DMS 273 treated with DMSO at 0.1 percent for 48 hours (cell line): ENCODE measurements at places on chromosomes 4 and X.

DNA sequence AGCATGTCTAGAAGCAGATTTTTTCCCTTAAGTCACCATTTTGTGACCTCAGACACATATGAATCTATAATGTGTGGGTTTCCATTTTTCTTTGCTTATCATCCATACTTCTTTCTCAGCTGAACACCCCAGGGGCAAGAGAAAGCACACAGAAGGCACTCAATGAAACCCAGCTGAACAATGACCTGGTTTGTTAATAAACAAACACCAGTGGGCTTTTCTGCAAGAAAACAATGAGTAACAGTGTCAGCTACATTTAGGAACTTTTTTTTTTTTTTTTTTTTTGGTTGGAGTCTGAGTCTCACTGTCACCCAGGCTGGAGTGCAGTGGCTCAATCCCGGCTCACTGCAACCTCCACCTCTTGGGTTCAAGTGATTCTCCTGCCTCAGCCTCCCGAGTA is 40.7 kb upstream of the KLF3 start:
- DNase-seq = no peak

DNA sequence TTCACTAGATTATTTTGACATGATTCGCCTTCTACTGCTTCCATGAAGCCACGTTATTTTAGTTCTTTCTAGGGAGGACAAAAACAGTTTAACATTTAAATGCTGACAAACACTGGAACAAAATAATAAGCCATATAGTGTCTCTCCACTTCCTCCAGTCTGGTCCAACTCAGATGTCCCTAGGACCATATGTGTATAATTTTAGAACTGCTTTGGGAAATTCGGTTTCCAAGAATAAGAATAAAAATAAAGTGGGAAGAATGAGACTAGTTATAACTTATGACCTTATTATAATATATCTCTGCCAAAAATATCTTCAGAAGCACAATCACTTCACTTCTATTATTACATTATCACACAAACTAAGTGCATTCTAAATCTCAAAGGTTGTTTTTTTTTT is 164.4 kb upstream of the POF1B start:
- DNase-seq = no peak

GRCh38 chr4:42637867-42638266 is 19.0 kb downstream of the ATP8A1 start:
- DNase-seq = no peak

DNA sequence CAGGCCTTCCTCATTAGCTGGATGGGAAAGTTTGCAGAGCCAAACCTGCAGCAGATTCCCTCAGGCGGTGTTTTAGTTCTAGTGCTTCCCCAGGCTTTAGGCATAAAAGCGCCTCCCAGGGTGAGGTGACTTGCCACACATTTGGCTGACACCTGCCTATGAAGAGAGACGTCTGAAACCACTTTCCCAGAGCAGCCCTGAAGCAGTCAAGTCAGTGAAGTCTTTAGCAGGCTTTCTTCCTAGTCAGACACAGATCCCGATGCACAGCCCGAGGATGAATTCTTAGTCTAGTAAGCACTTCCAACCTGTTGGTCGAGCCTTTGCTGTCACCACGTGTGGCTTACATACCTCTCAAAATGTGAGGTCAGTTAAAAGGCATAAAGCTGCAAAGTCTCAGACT is 484.1 kb downstream of the SMARCA1 start:
- no peak for DNase-seq

- DNase-seq = no peak
Observed at GRCh38 chrX:43522582-43522981, 133.5 kb upstream of the MAOA start.

GRCh38 chr4:85127653-85128052 is 161.2 kb upstream of the WDFY3 start:
- DNase-seq = peak; percentile 48

DNA sequence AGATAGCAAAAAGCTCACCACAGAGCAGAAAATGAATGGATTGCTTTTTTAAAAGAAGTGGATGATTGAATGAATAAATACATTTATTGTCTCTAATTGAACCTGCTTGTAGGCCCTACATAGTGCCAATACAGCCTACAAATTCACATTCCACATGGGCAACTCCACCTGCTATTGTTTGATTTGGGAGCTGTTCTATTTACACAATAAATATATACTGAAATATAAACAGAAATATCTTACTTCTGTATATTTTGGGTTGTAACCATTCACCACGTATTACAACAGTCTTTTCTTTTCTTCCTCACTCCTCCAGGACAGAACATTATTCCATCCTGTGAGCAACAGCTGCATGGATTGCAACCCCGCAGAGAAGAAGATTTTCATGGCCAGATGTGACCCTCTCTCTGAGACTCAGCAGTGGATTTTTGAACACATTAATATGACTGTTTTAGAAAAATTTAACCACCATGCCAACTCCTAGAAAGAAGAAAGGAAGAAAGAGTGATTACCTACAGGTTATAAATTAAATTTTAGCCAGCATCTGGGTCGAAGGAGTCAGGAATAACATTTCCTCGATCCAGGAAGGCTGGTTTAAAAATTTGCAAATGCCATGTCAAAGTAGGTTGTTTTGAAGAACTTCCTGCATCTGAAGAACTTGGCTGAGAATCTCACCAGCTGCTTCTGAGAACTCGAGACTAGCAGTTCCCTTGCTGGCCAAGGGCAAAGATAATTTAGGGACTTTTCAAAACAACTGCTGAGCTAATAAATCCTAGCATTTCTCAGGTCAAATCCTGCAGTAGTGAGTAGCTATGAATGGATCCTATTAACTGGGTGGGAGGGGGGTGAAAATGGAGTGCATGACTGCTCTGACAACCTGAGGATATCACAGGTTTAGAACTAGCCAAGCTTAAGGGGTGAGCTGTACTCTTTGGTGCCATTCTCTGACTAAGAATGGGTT is 128.7 kb upstream of the GALNT7 start:
- DNase-seq = peak; percentile 35

DNA sequence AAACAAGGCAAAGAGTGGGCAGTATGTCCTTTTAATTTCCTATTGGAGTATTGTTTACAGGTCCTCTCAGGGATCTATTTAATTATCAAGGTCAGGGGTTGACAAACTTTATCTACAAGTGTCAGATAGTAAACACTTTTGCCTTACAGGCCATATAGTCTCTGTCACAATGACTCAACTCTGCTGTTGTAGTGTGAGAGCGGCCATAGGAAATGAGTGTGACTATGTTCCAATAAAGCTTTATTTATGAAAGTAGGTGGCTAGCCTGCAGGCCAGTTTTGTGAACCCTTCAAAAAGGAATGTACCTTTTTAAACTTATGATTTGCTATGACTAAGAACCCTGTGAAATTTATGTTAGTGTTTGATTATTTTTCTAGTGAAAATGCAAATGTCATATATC is 156.1 kb downstream of the GPAT3 start:
- DNase-seq = no peak

DNA sequence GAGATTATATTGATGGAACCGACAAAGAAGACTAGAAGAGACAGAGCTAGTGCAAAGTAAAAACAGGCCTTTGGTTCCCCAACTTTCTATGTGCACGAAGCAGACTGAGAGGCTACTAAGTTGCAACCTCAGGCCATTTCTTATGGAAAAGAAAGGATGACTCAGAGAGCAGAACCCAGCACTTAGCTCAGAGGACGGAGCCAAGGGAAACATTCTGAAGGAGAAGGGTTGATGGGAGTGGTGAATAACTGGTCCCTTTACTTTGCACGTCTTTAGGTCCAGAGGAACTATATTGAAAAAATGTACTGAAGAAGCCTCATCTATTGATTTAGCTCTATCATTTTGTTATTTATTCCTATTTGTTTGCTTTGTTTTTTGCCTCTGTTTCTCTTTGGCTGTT is 182.1 kb downstream of the CPE start:
- no peak for DNase-seq

- no peak for DNase-seq
Observed at GRCh38 chrX:118181030-118181429, 64.4 kb upstream of the KLHL13 start.

DNA sequence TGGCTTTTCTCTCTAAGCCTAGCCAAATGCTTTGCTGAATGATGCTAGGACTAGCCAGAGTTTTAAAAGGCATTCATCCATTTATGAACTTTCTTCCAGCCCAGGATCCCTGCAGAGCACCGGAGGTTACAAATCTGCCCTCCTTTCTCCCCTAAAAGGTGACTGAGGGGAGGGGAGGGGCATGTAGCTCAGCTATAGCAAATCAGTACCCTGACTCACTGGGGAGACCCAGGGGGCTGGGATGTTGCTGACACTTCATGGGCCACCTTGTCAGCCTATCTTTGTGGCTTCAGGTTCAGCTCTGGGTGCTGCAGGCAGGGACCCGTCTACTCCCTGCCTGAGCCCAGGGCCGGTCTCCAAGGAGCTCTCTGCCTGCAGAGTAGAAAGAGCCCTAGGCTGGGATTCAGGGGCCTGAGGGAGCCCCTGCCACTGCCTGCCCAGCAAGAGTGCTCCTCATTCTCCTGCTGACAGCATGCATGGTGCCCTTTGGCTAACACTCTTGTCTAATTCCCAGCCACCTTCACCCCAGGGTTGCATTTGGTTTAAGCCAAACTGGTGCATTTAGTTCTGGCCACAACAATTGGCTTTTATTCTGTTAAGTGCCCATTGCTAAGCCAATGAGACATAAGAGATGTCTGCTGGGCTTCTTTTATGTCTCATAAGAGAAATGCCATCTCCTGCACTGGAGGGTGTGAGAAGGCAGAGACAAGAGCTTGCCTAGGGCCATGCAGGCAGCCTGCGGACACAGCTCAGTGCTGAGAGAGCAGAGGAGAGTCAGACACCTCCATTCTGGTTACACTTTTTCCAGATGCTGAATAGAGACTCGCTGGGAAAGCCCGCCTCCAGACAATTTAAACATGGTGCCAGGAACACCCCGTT is 11.9 kb upstream of the UBA6 start:
- DNase-seq = no peak

DNA sequence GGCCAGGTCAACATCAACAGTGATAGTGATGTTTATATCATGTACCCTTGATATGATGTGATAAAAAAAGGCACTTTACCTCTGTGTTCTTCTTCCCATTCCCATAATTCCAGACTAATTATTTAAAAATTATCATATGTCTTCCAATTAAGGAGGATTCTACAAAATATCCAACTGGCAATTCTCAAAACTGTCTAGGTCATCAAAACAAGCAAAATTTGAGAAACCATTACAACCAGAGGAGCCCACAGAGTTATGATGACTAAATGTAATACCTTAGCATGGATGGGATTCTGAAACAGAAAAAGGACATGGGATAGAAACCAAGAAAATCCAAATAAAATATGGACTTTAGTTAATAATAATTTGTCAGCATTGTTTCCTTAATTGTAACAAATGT is 428.6 kb upstream of the AMOT start:
- no peak for DNase-seq

GRCh38 chr4:123166023-123166422 is 230.6 kb upstream of the SPRY1 start:
- no peak for DNase-seq

GRCh38 chr4:37440501-37440900 is 196.0 kb downstream of the NWD2 start:
- DNase-seq = no peak

GRCh38 chrX:2848871-2849301 is 20.2 kb downstream of the GYG2 start:
- DNase-seq = no peak

DNA sequence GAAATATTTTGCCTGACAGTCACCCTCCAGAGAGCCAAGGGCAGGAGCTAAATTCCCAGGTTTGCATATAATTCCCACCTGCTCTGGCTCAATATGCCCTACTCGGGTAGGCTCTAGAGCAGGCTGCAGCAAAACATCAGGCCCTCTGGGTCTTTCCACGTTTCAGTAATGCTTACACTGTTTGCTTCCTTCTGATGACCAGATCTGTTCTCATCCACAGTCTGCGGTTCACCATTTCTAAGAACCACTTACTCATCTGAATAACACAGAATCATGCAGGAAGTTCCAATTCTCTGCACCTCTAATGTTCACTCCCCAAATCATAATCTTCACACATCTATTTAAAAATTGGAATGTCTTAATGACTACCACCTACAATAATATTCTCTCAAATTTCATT is 141.4 kb downstream of the PPP3CA start:
- DNase-seq = no peak

DNA sequence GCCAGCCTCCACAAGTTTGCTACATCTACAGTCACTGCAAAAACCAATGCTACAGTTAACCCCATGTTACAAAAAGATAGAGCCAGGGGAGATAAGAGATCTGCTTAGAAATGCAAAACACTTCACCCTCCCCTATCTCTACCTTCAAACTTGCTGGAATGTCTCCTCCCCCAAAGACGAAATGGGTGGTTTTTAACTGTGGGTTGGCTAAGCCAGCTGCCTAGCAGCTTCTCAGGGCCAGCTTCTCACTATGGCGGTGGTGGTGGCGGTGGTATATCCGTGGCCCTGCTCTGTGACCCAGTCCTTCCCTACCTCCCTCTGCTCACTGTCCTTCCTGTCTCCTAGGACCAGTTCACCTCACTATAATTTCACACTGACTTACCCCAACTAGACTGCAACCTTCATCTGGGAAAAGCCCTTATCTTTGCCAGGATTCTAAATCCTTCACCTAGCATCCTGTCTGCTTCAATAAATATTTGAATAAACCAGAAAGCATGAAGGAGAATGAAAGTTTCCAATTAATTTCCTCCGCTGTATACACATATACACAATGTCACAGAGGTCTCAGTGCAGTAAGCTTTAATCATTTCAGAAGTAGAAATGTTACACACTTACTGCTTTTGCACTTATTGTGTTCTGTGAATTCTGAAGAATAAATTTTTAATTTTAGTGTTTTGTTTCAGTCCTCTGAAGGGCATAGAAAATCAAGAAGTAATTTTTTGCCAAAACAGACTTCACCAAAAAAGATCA is 46.3 kb downstream of the SH3KBP1 start:
- no peak for DNase-seq

GRCh38 chr4:110475881-110476818 is at the start of gene ENPEP:
Gene ENPEP (plus strand): TSS chr4:110476155. CDS start chr4:110476415, 260 bp downstream.
- DNase-seq = no peak

DNA sequence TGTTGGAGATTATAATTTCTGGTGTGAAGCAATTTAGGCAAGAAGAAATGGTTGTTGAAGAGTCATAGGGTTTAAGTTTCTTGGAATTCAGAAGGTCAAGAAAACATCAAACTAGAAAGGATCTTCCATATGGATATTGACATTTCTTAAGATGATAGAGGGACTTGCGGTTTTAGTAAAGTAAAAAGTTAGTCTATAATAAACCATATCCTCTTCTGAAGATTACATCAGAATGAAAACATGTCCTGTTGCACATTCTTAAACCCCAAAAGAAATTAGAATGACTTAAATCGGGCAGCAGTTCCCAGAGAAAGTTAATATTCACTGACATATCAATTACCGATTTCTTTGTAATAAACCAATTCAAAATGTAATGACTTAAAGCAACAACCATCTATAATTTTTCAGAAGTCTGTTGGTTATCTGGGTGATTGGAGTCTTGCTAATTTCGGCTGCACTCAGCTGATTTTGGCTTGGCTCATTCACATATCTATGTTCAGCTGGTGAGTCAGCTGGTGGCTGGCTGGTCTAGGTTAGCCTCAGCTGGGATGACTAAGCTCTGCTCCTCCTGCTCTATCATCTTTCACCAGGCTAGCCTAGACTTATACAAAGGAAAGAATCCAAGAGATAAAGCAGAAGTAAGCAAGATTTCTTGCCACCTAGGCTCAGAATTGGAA is 24.4 kb upstream of the DYNLT3 start:
- DNase-seq = no peak

- no peak for DNase-seq
Observed at GRCh38 chr4:24855741-24856140, 57.1 kb downstream of the CCDC149 start.

GRCh38 chr4:145909773-145910172 is 28.9 kb downstream of the ZNF827 start:
- no peak for DNase-seq

GRCh38 chr4:138051157-138051556 is 191.0 kb downstream of the SLC7A11 start:
- DNase-seq = no peak

- no peak for DNase-seq
Observed at GRCh38 chrX:38796946-38797345, 4.3 kb upstream of the MID1IP1 start.
